GM23248 (cell line): ENCODE measurements at places on chromosomes 6 and 20.

GRCh38 chr20:62342910-62343309 is 24.2 kb downstream of the LAMA5 start:
- DNase-seq, result no peak

GRCh38 chr6:103236923-103237322 is 1622.8 kb downstream of the HACE1 start:
- no peak for DNase-seq

- DNase-seq, result peak; percentile 35
Measured at GRCh38 chr20:49275636-49276035, 2.2 kb downstream of the ZNFX1 start.

DNA sequence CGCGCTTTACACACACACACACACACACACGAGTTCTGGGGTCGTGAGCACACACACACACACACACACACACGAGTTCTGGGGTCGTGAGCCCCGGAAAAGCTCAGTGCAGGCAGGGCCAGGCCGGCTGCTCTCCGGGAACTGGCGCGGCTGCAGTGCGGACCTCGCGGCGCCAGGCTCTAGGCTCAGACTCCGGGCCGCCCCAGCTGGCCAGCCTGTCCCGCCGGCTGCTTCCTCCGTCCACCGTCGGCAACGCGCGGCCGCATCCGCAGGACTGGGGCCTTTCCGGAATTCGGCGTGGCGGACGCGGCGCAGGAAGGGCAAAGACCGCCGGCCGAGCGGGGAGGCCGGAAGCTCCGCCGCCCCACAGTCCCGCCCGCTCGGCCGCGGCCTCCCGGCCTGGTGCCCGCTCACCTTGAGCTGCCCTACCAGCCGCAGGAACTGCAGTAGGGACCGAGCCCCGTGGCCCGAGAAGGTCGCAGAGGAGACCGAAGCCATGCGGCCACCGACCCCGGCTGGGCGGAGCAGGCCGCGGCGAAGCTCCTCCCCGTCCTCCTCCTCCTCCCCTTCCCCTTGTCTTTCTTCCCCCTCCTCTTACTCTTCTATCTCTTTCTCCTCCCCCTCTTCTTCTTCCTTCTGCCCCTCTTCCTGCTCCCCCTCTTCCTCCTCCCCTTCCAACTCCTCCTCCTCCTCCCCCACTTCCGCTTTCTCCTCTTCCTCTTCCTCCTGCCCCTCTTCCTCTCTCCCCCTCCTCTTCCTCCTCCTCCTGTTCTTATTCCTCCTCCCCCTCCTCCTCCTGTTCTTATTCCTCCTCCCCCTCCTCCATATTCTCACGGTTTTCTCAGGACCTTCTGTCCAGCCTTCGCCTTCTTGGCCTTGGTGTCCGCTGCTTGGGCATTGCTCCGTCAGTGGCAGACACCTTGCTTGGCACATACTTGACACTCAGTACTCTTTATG is at the start of gene HDDC2:
Gene HDDC2 (minus strand): TSS at position 533 of the 957 bp plus-strand sequence. CDS start 35 bp downstream, at position 498.
- peak; percentile 90 for DNase-seq

DNA sequence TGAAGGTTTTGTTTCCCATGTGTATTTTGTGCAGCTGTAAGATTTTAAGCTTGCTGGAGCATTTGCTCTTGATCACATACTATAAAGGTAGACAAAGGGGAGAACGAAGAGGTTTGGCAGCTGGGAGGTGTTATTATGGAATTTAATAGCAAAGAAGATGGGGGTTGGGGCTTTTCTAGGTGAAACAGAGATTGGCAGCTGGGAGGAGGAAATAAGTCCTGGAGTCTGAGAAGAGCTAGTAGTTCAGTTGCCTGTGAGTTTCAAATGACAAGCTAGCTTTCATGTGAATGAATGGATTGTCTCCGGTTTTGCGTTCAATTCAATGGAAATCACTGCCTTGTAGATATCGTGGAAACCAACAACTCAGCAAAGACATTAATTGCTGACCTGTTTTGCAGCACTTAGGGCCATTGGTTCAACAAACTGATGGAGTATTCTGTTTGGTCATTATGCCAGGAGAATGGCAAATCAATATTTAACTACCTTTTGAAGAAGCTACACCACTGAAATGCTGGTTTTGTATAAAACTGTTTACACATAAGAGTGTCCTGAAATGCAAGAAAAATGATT is 38.1 kb upstream of the FLRT3 start:
- DNase-seq, result no peak

GRCh38 chr6:17218023-17218748 is 63.0 kb upstream of the RBM24 start:
- DNase-seq, result no peak

DNA sequence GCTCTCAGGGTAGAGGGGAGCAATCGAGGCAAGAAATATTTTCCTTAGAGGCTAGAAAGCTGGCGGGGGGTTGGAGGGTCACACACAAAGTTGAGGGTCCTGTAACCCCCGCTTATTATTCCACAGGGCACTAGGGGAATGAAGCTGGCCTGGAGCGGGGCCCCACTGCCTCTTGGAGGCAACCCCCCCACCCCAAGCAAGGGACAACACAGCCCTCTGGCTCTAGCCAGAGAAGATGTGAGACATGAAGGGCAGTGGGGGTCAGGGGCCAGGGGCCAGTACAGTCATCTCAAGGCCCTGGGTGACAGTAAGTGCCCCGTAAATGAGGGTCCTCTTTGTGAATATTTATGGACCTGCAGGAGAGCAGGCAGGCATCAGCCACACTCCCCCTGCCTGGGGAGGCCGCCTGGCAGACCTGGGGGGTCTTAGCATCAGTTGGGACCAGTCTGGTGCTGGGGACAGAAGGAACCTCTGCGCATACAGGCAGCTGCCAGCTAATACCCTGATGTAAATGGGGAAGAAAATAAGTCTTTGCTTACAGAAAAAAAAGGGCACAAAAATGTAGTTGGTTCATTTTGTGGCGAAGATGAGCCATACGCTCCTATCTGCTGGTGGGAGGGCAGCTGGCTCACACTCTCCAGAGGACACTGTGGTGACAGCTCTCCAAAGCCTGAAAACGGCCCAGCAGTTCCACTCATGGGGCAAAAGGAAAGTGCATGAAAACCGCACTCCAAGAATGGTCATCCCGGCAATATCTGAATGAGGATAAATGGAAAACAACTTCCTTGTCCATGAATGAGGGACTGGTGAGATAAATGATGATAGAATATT is 21.9 kb downstream of the SPATA2 start:
- peak; percentile 63 for DNase-seq

- DNase-seq, result no peak
Measured at GRCh38 chr20:59331721-59332329, 31.4 kb downstream of the EDN3 start.

GRCh38 chr6:119323478-119323877 is 26.1 kb downstream of the MAN1A1 start:
- DNase-seq, result no peak

- DNase-seq, result no peak
Measured at GRCh38 chr6:23678626-23679025, 447.4 kb upstream of the NRSN1 start.

GRCh38 chr6:12342664-12343063 is 52.5 kb downstream of the EDN1 start:
- DNase-seq, result no peak

DNA sequence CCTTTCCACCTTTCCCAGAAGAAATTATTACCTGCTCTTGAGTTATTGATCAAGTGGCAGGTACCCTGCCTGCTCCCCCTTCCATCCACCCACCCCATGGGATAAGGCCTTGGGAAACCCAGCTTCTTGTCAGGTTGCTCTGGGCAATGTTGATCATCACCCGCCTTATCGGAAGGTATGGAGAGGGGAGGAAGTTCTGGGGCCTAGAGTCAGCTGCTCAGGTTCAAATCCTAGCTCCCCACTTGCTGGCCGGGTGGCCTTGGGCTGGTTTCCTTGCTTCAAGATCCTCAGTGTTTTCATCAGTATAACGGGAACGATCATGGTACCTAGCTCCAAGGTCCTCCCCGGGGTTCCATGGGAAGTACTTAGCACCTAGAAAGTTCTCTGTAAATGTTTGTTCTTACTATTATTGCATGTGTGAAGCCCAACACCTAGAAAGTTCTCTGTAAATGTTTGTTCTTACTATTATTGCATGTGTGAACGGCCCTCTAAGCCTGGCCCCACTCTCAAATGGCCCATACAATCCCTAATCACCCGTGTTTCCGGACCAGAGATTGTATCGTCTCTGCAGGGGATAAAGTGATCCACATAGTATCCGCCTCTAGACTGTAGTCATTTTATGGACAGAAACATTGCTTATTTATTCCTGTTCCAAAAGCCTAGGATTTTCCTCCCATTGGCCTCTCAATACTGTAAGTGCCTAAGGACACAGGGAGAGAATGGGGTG is 1.1 kb upstream of the PREX1 start:
- no peak for DNase-seq

DNA sequence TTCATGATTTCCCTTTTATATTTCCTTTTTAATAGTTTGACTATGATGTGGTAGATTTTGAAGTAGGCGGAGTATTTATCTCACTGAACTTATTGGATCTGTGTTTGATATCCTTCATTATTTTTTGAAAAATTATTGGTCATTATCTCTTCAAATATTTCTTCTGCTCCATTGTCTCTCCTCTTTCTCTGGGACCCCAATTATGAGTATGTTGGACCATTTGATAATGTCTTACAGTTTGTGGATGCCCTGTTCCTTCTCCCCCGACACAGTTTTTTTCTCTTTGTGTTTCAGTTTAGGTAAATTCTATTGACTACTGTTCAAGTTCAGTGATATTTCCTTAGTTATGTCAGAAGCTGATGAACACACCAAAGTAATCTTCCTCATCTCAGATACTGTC is 49.4 kb upstream of the COL10A1 start:
- peak; percentile 15 for DNase-seq

GRCh38 chr6:45608252-45608913 is 230.6 kb upstream of the SUPT3H start:
- peak; percentile 40 for DNase-seq

- DNase-seq, result peak; percentile 26
Measured at GRCh38 chr20:20459726-20460125, 91.8 kb downstream of the INSM1 start.

DNA sequence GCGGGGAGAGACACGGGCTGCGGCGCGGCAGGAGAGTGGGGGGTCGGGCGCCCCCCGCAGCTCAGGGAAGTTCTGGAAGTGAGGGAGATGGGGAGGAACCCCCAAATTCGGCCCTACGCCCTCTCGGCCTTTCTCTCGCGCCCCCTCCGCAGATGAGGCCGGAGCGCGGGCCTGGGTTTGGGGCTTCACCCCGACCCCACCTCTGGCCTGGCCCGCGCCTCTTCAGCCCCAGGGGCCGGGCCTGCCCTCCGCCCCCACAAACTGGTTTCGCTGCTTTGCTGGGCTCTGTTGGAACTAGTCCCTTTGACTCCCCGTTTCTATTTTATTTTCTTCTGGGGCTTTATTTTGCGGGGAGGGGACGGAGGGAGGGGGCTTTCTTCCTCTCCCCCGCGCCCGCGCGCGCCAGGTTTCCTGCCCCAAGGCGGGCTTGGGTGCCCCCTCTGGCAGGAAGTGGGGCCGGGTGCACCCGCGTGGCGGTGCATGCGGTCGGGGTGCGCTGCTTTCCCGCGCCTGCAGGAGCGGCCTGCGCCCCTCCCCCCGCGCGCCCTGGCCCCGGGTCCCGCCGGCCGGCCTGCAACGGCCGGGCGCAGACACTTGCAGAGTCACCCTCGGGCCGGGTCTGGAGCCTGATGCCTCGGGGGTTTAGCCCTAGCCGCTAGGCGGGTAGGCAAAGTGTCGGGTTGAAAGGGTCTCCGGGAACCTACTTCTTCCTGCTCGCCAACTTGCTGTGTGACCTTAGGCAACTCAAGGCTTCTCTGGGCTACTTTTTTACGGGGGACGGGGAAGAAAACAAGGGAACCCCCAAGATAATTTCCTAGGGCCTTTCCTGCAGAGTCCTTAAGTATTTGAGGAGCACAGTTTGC is 1.3 kb downstream of the HMGA1 start:
- peak; percentile 63 for DNase-seq

DNA sequence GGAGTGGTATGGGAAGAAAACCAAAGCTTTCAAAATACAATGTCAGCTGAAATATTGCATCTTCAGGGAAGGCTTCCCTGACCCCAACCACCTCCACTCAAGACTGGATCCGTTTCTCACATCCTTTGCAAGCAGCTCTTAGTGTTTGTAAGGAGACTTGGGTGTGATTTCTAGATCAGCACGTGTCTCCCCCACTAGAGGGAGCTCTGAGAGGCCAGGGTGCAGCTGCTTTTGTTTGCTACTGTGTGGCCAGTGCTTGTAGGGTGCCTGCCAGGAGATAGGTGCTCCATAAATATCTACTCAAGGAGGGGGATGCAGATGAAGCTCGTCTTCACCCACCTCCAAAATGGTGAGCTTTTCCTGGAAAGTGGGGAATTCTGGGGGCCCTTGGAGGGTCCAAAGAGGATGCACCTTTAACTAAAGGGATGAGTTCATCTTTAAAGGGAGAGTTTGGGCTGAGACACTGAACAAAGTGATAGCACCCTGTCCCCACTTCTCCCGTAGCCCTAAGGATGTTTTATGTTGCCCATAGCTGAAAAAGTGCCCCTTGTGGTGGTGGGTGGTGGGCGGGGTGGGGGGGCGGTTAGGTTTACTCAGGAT is 52.6 kb upstream of the MAFB start:
- DNase-seq, result peak; percentile 61

GRCh38 chr20:19547547-19547946 is 210.5 kb upstream of the RIN2 start:
- DNase-seq, result no peak

DNA sequence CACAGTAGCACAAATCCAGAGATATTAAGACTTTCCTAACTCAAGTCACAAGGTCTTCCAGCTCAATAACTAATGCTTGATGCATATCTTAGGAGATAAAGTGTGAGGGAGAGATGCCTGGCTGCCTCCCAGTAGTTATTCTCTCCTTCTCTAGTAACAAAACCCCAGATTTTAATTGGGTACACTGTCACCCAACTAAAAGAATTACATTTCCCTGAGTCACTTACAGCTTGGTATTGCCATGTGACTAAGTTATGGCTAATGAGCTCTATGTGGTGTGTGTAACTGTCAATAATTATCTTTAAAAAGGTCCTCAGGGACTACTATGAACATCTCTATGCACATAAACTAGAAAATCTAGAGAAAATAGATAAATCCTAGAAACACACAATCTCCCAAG is 32.0 kb downstream of the KIF6 start:
- no peak for DNase-seq

GRCh38 chr6:38039502-38039901 is 220.0 kb downstream of the ZFAND3 start:
- no peak for DNase-seq

DNA sequence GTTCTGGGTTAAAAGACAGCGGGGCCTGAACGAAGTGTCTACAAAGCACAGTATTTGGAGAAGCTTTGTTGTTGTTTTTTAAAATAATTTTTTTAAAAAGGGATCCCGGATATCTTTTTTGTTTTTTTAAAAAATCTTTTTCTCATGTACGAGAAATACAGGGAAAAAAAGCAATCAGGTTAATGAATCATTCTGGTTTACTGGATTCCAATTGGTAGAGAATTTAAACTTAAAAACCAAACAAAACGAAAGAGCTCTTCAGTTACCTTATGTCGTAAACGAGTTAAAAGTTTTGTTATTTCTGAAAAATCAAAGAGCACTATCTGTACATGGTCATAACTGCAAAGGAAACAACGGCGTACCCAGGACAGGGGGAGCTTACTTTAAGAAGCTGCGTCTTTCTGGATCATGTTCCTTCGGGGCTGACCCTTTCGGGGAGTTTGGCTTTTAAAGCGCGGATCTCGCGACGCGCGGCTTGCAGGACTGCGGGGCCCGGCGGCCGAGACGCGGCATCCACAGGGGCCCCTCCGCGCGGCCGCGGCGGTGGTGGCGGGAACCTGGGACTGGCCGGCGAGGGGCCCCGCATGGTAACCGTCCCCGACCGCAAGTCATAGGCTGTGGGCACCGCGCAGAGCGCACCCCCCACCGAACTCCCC is 927 bp downstream of the IL20RA start:
- peak; percentile 70 for DNase-seq
